ENCODE measurements at places on chromosomes 12 and 14.

GRCh38 chr12:73731658-73732057 is 806.0 kb upstream of the ATXN7L3B start:
- no peak for DNase-seq

- DNase-seq, result no peak
Measured at GRCh38 chr14:85468816-85469215, 61.1 kb upstream of the FLRT2 start.

GRCh38 chr12:61356485-61356884 is 903.7 kb upstream of the USP15 start:
- no peak for DNase-seq

GRCh38 chr14:31988244-31988643 is 88.9 kb upstream of the ARHGAP5 start:
- DNase-seq, result no peak

GRCh38 chr14:96592591-96593386 is 90.6 kb downstream of the PAPOLA start:
- DNase-seq, result no peak

- no peak for DNase-seq
Measured at GRCh38 chr14:68585690-68586089, 207.2 kb downstream of the ZFP36L1 start.

DNA sequence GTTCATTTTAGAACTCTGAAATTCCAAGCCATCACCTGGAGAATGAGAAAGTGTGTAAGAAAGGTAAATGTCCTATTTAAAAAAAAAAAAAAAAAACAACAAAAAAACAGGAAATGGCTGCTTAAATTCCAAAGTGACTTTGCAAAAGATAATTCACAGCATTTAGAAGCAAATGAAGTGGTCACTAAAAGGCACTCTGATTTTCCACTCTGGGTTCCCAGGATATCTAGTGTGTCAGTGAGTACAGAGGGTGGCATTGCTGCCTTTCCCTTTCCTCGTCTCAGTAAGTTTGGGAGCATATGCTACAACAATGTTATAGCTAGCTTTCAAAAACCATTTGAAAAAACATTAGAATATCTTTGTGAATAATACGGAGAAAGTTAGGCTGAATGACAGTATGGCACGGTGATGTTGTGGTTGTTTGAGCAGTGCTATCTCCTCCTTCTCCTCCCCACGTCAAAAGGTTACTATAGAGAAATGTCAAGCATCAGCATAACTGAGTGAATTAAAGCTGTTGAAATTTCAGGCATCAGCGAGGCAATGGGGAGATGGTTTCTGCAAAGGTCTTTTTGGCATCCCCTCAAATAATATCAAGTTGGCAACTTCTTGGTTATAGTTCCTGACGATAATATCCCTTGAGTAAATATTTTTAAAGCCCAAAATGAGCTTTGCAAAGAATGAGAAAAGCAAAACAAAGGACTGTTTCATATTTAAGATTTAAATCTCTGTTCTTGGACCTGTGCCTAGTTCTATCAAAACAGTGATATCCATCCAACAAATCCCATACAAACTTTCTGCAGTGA is 164.5 kb upstream of the E2F7 start:
- DNase-seq, result no peak

DNA sequence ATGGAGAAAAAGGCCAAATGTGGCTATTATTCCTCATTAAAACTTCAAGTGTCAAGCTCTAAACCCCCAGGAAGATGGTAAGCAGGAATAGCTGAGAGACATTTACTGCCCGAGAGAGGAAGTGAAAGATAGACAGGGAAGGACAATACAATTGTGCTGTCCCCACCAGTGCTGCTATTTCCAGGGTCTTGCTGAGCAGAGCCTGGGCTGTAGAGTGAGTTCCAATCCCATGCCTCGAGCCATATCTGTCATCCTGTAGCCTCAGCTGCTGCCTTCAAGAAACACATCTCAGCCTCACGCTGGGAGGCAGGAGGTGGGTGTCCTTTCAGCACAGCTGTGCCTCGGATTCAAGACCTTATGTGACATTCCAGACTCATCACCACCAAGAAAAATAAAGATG is 114.0 kb downstream of the RPAP3 start:
- no peak for DNase-seq

- DNase-seq, result no peak
Measured at GRCh38 chr12:115972241-115972640, 305.3 kb downstream of the MED13L start.

GRCh38 chr14:57831981-57832380 is 33.9 kb downstream of the SLC35F4 start:
- no peak for DNase-seq

GRCh38 chr12:95653771-95654546 is 102.7 kb upstream of the USP44 start:
- DNase-seq, result peak; percentile 83

GRCh38 chr12:93825501-93825888 is 148.3 kb downstream of the CRADD start:
- DNase-seq, result no peak

GRCh38 chr12:10241290-10241689 is 28.6 kb downstream of the GABARAPL1 start:
- no peak for DNase-seq

GRCh38 chr12:130645751-130646150 is 70.3 kb downstream of the RIMBP2 start:
- DNase-seq, result no peak

DNA sequence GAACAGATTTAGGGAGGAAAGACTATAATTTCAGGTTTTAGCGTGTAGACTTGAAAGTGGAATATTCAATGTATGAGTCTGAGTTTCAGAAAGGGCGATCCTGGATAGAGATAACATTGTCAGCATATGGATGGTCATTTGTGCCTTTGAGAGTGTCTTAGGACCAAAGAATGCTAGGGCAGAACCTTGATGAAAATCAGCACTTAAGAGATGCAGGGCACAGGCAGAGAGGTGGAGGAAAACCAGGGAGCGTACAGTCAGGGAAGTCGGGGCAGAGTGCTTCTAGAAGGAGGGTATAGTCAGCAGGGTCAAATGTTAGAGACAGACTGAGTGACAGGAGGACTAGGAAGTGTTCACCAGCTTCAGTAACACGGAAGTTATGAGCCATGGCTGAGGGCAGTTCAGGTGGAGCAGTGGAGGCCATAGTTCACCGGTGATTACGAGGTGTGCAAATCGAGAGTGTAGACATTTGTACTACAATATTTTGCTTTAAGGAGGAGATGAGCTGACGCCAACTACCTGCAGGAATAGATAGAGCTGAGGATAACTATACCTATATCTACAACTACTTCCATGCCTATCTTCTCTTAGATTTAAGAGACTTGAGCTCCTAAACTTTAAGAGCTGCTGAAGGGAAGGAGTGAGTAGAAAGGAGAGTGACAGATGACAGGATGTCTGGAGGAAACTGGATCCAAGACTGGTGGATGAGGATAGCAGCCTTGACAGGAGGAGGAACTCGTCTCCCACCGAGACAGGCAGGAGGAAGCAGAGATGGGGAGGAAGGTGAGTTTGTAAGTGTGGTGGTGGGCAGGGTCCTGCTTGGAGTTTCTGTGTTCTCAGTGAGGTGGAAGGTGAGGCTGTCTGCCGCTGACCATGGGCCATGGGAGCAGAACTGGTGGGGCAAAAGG is 6.5 kb downstream of the CBLN3 start:
- no peak for DNase-seq

- no peak for DNase-seq
Measured at GRCh38 chr12:115194448-115194847, 510.5 kb upstream of the TBX3 start.

GRCh38 chr14:58239244-58240195 is 5.1 kb upstream of the PSMA3 start:
- DNase-seq, result no peak

DNA sequence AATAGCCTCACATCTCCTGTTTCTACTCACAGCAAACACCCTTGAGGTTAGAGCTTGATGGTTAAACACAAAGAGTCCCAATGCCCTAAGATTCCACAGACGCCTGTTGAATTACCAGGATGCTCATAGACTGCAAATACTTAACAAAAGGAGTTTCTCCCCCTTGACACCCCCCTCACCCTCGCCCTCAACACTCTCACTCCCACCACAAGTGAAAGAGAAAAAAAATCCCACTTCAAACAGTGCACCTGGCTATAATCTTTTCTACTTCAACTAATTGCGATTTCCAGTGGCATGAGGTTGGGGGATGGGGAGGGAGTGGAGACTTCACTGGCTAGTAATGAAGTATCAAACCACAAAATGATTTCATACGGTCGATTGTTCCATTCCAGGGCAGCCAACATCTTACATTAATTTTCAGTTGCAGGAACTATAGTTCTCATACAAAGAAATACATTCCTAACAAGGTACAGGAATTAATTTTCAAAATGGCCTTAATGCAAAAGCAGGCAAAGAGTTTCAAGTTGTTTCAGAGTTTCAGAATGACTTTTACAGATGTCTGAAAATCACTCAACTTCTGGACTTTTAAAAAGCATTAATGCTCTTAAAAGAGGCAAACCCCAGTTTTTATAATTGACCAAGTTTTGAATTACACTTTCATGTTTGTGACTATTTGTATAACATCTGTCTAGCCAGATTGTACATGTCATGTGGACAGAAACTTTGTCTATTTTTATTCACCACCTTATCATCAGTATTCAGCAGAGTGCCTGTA is 390.7 kb downstream of the C12orf75 start:
- DNase-seq, result no peak

DNA sequence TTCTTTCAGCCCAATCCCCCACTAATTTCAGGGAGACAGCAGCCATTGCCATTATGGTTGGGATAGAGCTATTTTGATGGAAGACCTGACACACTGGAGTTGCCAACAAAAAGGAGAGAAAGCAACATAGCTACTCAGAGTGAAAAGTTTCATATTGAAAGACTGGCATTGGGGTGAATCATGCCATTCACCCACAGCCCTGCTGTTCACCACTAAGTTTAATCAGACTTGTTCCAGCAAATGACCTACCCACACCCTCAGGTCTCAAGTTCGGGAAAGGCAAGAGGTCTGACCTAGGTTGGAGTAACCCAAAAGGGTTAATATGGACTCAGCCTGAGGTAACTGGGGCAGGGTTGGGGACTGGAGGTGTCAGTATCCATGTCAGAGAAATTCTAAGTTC is 169.2 kb downstream of the PAWR start:
- no peak for DNase-seq

- no peak for DNase-seq
Measured at GRCh38 chr12:52636189-52636588, 15.8 kb downstream of the KRT2 start.

All from GM04503 (cell line).